ENCODE measurements at places on chromosomes 6 and 20.
A peak's percentile ranks its signal among the peaks of the same experiment; 100 is the strongest.

DNA sequence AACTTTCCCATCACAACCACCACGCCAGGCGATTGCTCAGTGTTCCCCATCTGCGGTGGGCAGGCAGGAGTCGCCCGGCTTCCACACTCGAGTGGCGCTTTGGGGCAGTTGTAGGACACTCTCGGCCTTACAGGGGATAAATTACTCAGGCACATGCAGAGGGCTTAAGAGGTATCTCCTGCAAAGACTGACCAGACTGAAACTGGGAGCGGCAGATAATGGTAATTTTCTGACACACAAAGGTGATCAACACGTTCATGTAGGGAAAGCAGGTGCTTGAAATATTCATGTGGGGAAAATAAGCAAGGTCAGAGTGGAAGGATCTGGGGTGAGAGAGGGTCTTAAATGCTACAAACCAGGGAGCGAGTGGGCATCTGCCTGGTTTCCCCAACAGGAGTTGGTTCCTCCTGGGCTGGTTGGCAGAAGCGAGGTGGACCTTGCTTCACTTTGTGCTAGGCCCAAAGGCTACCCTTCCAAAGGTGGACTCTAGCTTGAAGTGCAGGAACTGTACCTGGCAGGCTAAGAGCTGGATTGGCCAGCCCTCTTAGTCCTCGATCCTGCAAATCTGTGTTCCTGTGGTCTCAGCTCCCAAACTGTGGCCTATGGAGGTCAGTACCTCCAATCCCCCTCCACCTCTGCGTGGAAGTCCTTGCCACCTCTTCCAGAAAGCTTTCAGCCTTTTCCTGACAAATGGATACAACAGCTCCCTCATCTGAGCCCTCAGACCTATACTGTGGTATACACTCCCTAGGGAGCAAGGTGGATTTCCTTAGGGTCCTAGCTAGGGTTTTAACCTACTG lies 16.7 kb downstream of the PLAGL2 start:
- DNase-seq = no peak

GRCh38 chr6:136964398-136964797 lies 42.3 kb downstream of the SLC35D3 start:
- DNase-seq = no peak

- DNase-seq = no peak
These were observed 25.9 kb downstream of the MTO1 start for GRCh38 chr6:73487473-73487872.

DNA sequence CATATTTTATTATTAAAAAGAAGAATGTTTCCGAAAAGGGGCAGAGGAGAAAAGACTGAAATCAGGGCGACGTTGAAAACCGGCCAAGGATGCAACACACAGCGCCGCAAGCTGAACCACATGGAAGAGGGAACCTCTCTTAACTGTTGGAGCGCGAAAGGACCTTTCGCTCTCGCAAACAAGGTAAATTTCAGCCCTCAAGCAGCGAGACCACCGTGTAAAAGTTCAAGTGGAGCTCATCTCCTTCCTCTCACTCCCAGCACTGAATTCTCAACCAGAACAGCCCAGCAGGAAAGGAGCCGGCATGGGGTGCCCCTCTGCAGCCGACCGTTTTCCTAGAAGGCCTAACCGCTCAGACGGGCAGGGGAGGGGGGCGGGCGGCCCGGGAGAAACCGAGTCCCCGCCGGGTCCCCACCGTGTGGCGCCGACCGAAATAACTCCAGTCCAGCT lies 621 bp downstream of the GPR63 start:
- peak; percentile 27 for DNase-seq

DNA sequence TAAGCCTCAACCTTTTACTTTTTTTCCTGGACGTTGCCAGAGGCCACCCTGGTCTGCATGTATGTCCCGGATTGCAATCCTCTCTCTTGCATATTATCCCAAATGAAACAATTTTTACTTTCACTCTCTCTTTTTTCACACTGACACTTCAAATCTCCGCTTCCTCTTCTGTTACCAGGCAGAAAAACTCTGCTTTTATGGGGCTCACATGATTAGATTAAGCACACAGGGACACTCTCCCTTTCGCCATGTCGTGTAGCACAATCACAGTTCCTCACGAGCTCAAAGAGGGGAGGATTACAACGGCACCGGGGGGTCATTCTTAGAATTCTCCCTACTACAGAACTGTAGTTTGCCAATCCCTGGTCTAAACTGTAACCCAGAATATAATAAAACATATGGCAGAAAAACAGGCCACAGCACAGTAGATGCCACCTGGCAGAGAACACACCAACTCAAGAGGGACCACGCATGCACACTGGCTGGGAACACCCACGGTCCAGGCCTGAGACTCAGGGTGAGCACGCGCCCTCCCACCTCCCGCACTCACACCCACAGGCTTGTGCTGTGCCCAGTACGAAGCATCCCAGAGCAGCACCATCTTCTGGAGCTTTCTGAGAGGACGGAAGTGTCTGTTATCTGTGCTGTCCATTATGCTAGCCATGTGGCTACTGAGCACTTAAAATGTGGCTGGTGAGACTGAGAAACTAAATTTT lies 288.7 kb downstream of the KIF16B start:
- no peak for DNase-seq

DNA sequence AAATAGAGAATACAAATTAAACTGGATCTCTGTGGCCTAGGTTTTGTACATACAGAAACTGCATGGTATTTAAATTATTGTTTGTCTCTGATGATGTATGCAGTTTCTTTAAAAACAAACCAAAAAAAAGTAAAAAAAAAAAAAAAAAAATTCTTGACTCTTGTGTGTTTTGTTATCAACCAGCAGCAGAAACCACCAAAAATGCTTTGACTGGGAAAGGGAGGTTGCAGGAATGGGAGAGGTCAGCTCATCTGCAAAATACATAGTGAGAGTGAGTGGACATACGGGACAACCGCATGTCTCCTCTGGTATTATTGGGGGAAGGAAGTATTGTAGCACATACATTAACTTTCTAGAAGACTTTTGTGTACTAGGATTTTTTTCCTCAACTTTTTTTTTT lies 38.0 kb downstream of the TBC1D7 start:
- no peak for DNase-seq

DNA sequence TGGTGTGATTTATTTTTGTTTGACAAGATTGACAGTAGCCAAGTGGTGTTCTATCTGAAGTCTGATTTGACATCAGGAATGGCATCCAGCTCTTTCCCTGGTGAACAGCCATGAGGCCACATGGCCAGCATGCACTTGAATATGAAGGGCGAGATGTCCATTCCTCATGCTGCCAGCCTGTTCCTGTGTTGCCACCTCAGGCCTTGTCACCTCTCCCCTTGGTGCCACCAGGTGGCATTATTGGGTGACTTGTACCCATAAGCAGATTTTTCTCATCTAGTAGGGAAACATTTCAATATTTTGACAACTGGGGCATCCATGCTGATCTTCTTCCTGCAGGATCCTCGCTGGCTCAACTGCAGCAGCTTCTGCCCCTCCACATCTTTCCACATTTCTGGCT lies 199.1 kb downstream of the ERMARD start:
- peak; percentile 55 for DNase-seq

DNA sequence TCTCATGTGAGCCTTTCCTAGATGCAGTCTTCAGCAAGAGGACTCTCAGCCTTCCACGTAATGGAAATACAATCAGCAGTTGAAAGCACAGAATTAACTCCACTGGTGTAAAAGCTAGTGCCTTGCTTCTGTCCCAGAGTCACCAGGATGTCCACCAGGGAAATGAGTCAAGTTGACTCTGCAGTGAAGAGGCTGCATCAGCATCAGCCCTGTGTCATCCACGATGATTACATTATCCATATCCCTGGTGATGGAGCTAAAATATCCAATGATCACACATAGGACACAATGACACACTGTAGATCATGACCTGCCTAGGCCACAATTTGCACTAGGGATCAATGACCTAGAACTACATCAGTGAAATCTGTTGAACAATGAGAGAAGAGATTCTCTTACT lies 262.4 kb downstream of the ERMARD start:
- DNase-seq = no peak

DNA sequence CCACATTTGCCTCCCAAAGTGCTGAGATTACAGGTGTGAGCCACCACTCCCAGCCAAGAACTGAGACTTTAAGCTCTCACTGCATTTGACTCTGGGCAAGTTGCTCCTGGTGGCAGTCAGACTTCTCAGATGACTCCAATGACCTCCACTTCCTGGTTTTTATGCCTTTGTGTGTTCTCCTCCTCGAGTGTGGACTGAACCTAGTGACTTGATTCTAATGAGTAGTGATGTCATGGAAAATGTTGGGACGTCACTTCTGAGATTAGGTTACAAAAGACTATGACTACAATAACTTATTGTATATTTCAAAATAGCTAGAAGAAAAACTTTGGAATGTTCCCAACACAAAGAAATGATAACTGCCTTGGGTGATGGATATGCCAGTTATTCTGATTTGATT lies 12.0 kb downstream of the SPINT3 start:
- no peak for DNase-seq

GRCh38 chr6:17710331-17710730 lies 3.6 kb upstream of the NUP153 start:
- no peak for DNase-seq

GRCh38 chr6:76682842-76683241 lies 610.4 kb upstream of the IMPG1 start:
- no peak for DNase-seq

DNA sequence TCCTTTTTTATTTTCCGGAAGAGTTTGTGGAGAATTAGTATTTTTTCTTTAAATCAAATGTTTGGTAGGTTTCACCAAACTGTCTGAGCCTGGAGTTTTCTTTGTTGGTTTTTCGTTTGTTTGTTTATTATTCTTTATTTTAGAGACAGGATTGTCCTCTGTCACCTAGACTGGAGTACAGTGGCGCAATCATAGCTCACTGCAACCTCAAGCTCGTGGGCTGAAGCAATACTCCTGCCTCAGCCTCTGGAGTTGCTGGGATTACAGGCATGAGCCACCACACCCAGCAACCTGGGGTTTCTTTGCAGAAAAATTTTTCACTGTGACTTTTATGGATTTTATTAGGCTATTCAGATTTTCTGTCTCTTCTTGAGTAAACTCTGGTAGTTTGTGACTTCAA lies 120.2 kb upstream of the LOC128125822 start:
- no peak for DNase-seq

- no peak for DNase-seq
These were observed 25.7 kb upstream of the SIRT5 start for GRCh38 chr6:13548500-13549210.

GRCh38 chr6:84770521-84770920 lies 6.1 kb upstream of the TBX18 start:
- DNase-seq = no peak

DNA sequence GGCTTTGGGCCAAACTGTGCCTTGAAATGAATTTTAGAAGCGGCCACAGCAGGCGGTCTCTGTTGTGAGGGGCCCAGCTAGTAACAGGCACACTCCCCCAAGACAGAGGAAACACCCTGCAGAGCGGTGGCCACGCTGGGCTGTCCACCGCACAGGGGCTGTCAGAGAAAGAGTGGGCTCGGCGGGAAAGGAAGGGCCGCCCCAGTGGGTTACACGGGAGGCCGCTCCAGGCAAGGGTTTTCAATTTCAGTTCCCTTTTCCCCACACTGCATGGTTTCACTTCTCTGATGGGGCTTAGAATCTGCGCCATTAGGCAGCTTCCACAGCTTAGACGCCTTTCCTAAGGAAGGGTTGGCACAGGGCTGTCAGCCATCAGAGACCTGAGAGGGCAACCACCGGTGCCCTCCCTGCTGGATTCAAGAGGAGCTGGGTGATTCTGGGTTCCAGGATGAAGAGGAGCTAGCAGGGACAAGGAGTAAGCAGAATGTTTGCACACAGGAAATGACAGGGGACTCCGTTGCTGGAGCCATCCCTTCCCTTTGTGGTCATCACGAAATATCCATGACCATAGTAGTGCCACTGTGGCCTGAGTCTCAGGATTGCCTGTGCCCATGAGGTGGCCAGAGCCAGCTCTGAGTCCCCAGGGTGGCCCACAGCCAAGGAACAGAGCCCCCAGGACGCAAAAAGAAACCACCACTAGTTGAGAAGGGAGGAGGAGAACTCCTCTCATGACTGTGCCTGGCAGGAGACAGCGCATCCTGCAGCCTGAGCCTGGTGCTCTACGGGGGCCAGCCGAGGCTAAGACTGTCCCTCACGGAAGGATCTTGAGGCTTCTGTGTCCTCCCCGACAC lies 282.7 kb downstream of the NRN1 start:
- DNase-seq = peak; percentile 27

GRCh38 chr6:33264015-33264414 lies 7.7 kb downstream of the VPS52 start:
- DNase-seq = peak; percentile 10

DNA sequence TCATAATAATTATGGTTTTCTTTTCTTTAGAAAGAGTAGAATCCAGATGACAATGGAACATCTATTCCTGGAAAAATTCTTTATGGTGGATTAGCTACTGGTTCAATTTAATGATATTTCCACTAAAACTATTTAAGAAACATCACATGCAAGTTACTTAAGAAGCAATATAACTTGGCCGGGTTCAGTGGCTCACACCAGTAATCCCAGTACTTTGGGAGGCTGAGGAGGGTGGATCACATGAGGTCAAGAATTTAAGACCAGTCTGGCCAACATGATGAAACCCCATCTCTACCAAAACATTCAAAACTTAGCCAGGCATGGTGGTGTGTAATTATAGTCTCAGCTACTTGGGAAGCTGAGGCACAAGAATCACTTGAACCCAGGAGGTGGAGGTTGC lies 65.9 kb upstream of the SMLR1 start:
- no peak for DNase-seq

DNA sequence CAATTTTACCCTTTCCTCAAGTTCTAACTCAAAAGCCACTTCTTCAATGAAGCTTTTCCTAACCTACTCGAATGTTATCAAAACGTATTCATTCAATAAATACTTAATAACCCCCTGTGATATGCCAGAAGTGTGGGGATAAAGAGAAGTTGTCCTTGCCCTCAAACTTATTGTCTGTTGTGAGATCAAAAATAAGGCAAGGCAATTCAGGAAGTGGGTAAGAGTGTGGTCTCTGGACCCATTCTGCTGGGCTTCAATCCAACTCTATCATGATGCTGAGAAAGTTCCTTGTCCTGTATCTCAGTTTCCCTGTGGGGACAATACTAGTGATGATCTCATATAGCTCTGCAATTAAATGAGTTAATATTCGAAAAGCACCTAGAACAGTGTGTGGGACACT lies 92.8 kb downstream of the PRDM1 start:
- no peak for DNase-seq

DNA sequence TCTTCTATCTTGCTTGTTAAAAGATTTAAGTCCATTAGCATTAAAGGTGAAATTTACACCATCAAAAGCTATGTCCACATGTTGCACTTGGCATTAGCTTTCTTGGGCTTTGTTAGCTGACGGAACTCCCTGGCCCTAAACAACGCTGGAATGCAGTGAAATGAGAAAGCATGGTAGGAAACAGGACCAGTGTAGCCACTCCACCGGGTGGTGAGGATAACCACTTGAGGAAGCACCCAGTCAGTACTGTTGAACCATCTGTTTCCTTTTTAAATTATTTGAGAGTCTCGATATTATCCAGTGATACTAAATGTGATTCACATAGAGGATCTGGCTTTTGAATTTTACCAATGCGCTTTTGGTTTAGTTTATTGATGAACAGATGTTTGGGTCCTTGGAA lies 374.9 kb upstream of the NOX3 start:
- no peak for DNase-seq

GRCh38 chr6:43221046-43221972 lies 8.0 kb downstream of the DNPH1 start:
- no peak for DNase-seq

- no peak for DNase-seq
These were observed 45.4 kb downstream of the TULP4 start for GRCh38 chr6:158357570-158358216.

GRCh38 chr6:72272958-72273357 lies 348.9 kb upstream of the KCNQ5 start:
- DNase-seq = no peak
